AML-193 (cell line): ENCODE measurements at places on chromosomes 7 and 10.

GRCh38 chr10:80457554-80458262, 3.6 kb downstream of the TSPAN14 start:
- no peak for DNase-seq

DNA sequence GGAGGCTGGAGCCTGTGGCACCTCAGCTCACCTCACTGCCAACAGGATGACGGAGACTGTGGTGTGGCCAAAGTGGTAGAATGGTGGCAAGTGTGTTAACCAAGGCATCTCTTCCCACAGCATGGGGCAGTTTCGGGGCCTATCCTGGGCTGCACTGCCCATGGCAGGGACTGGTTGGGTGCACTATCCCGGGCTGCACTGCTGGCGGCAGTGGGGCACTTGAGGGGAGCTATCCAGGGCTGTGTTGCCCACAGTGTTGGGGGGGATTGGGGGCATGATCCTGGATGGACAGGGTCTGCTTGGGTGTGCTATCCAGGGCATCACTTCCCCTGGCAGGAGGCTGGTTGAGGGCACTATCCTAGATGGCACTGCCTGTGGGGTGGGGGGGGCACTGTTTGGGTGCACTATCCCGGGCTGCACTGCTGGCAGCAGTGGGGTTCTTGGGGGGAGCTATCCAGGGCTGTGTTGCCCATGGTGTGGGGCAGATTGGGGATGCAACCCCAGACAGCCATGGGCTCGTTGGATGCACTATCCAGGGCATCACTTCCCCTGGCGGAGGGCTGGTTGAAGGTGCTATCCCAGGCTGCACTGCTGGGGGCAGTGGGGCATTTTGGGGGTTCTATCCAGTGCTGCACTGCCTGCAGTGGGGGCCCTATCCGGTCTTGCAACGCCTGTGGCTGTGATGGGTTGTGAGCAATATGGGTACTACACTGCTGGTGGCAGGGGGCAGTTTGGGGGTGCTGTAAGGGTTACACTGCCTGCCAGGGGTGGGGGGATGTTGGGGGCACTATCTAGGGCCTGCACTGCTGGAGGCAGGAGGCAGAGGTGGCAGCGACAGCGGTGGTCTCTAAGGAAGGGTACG, 129.7 kb downstream of the ZNF248 start:
- DNase-seq = no peak

GRCh38 chr7:45203936-45204445, 46.4 kb downstream of the RAMP3 start:
- DNase-seq = no peak

- DNase-seq = no peak
Measured at GRCh38 chr10:57955076-57955475, 312.6 kb downstream of the IPMK start.

- no peak for DNase-seq
Measured at GRCh38 chr10:30762620-30763019, 133.1 kb upstream of the LYZL2 start.

GRCh38 chr10:68871731-68872342, 29.3 kb upstream of the DDX50 start:
- no peak for DNase-seq

GRCh38 chr10:16987976-16988610, 141.5 kb downstream of the CUBN start:
- no peak for DNase-seq

GRCh38 chr10:124138883-124139348, 45.5 kb upstream of the CHST15 start:
- no peak for DNase-seq
